ENCODE measurements at places on chromosomes 4 and X.

GRCh38 chr4:71189471-71189870 lies 149.3 kb upstream of the SLC4A4 start:
- DNase-seq, result no peak

- no peak for DNase-seq
These were observed 532.8 kb downstream of the RPA4 start for GRCh38 chrX:97416461-97416860.

GRCh38 chr4:56744030-56744429 lies 62.9 kb upstream of the HOPX start:
- no peak for DNase-seq

GRCh38 chr4:82124365-82124764 lies 249.4 kb downstream of the HNRNPD start:
- no peak for DNase-seq

- no peak for DNase-seq
These were observed 37.4 kb downstream of the CYTL1 start for GRCh38 chr4:4981827-4982226.

GRCh38 chr4:106851726-106852125 lies 184.4 kb downstream of the DKK2 start:
- DNase-seq, result no peak

- no peak for DNase-seq
These were observed 40.0 kb upstream of the ADRA2C start for GRCh38 chr4:3725936-3726870.

DNA sequence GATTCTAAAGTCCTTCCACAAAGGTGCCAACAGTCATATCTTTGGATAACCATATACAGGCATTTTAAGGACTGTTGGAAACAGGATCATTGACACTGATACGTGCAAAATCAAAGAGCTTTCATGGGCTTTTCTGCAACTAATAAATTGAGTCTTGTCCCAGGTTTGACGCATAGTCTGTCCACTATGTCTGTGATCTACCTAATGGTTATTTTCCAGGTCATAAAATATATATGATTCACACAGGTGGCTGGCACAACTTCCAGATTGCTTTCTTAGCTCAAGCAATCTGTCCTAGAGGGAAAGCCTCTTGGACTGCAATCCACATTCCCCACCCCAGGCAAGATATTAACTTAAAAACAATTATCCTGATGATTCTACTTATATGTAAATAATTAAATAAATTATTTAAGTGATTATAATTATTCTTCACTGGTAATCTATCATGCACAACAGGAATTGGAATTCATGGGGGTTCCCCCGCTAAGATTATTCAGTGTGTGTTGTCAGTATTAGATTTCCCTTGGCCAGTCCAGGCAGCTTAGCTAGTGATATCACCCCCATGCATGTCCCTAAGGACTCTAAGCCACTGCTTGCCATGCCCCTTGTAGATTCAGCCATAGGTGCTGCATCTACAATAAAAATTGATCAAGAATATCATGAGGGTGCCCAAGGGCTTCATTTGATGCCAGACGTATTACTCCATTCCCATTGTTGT lies 97.8 kb downstream of the TLL1 start:
- no peak for DNase-seq

DNA sequence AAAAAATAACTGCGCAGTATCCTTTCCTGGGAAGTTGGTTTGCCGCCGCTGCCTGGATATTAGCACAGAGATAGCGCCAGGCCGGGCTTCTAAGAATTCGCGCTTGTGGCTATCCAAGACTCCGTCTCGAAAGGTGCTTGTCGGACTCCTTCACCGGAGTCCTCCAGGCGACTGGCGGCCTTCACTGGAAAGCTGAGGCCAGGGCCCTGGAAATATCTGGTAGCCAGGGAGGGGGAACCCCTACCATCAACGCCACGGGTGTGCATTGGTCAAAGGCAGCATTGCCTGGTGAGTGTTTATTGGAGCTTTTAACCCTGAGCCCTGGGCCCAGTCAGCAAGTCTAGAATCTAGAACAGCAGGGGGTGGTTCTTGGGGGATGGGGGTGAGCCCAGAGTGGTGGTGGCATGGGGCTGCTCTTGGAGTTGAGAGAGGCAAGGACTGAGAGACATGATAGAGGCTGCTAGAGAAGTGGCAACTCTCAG lies 577 bp upstream of the PIM2 start:
- DNase-seq, result no peak

DNA sequence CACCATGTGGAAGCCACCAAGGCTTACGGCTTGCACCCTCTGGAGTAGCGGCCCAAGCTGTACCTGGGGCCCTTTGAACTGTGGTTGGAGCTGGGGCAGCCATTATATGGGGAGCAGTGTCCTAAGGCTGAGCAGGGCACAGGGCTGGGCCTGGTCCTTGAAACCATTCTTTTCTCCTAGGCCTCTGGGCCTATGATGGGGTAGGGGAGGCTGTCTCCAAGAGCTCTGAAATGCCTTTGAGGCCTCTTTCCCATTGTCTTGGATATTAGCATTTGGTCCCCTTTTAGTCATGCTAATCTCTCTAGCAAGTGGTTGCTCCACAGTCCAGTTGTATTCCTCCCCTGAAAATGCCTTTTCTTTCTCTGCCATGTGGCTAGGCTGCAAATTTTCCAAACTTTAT lies 96.4 kb upstream of the ARX start:
- no peak for DNase-seq

GRCh38 chrX:19862634-19863211 lies 24.7 kb downstream of the SH3KBP1 start:
- no peak for DNase-seq

DNA sequence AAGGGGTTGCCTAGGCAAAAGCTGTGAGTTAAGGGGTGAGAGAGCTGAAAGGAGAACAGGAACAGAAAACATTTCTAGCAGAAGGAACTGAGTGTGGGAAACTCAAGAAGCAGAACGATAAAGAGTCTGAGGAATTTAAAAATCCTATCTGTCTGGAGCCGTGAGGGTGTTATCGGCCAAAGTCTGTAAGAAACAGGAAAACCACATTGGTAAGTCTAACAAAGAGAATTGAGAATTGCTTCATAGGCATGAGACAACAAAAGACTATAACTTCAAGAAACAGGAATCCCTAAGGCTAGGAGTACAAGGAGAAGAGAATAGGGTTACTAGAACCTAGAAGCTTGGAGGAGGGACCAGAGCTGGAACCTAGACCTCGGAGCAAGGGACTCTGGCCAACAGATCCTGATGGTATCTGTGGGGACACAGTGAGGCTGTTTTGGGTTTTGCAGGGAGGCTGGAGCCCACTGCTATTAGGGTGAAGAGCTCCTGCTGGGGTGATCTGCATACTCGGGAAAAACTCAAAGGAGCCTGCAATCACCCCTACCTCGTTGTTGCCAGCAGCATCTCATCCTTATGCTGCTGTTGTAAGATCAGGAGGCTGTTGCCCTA lies 175.6 kb downstream of the FBXO8 start:
- DNase-seq, result no peak

DNA sequence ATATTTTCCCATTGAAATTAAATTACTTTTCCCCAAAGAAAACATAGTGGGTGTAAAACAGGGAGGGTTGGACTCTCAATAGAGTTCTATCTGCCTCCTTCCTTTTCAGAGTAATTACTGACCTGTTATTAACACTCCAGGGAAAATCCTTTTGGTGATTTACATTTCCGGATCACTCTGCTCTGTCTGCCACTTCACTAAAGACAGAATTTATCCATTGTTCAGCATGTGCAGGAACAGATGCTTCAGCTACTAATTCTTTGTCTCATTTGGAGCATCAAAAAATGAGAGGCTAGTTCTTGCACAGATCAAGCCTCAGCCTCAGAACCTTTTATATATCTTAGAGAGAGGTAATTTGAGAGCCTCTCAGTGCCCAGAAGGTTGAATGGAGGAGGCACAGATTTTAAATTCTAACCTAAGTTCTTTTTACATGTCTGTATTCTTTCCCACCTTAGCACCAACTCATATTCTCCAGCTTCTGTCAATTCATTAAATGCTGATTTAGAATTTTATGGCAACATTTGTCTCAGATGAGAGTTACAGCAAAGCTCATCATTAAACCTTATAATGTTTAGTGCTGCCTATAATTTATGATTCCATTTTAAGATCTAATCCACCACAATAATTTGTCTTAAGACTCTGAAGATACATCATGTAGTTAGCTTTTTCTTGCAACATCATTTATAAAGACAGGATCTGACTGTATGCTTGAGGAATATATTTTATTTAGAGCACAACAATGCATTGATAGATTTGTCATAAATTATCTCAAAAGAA lies 1494.4 kb downstream of the STIM2 start:
- no peak for DNase-seq

DNA sequence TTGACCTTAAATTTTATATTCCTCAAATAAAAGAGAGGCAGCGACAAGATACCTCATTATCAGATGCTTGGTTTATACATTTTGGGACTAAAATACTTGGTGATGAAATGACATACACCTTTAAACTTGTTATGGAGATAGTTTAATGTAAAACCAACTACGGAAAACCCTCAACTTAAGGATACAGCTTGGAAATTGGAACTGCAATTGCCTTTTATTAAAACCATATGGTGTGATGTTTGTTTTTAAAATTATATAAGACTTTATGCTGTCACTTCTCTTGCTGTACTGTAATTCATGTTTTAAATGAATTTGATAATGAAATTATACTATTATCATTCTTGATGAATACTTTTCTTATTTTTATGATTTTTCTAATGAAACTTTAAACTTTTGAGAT lies 25.9 kb downstream of the METTL14 start:
- DNase-seq, result no peak

GRCh38 chr4:154457471-154457870 lies 34.1 kb downstream of the DCHS2 start:
- DNase-seq, result no peak

DNA sequence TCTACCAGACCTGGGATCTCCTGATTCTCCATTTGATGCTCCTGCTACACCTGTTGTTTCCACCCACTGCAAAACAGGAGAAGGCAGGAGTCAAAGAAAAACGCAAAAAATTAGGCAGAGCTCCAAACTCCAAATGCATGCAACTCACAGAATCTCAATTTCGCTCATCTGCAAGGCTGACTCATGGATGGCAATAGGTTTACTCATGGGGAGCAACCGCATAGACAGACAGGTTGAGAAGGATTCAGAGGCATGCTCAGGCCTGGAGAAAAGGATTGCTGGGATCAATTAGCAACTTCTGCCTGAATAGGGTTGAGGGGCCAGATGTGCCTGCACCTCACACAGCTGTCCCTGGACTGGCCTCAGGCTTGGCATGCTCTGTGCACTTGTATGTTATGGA lies 231.0 kb downstream of the LDB2 start:
- no peak for DNase-seq

DNA sequence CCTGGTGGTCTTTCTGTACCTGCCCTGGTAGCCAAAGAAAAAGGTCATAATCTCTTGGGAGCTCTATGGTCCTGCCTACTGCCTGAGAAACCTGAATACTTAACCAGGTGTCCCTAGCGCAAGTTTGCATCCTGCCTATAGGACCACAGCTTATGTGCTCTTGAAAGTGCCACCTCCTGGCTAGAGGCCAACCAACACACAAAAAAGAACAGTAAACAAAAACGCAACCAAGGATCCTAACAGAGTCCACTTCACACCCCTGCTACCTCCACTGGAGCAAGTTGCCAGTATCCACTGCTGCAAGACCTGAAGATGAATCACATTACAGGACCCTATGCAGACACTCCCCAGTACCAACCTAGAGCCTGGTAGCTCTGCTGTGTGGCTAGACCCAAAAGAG lies 103.2 kb upstream of the PABPC5 start:
- DNase-seq, result no peak

- no peak for DNase-seq
These were observed 34.6 kb downstream of the PDLIM5 start for GRCh38 chr4:94486372-94486801.

DNA sequence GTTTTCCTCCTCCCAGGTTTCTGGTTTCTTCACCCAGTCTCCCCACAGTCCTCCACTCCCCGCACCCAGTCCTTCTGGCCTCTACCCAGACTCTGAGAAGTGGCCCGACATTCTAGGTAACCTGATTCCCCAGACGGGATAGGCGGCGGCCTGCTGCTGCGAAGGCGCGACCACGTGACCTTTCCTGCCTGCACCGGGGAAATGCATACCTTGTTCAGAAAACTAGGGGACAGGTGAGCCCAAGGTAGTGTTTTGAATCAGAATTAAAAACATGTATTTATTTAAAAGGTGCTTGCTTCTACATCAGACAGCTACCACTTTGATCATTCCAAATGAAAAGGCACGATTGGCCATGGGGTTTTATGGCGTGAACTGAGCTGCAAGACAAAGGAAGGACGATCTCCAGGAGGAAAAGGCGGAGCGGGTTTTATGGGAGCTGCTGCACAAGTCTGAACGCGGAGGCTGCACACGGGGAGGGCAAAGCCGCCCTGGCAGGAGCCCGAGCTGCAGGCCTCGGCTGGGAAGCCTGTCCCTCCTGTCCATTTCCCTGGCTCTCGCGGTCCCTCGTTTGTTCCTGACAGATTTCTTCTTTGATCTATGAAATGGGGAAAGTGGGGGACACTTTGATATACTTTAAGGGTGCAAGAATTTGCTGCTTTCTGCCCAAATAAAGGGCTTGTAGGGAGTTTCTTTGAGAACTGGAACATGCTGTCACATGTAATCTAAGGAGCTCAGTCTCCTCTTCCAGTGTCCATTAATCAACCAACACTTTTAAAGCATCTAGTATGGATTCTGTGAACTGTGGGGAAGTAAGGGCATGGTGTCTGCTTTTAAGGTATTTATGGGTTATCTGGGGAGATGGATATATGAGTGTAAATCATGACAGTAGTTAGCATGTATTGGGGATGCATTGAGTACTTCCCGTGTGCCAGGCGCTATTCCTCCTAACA lies 150.9 kb downstream of the SPRY1 start:
- DNase-seq, result no peak

- DNase-seq, result no peak
These were observed 4.3 kb upstream of the SHROOM3 start for GRCh38 chr4:76430519-76431388.

DNA sequence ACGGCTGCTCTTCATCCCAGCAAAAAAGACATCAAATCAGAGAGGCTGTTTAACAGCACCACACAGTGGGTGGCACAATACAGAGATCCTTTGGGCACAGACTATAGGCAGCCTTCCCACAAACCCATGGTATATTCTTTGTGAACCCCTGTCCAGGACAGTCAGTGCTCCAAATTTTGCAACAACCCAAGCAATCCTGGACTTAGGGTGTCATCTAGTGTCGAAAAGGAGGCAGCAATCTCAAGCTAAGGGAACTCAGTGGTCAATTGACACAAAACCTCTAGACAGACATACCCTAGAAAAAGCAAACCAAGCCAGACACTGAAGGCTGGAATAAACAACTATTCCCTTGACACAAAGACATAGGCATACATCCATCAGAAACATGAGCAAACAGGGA lies 137.4 kb downstream of the BMP15 start:
- no peak for DNase-seq

DNA sequence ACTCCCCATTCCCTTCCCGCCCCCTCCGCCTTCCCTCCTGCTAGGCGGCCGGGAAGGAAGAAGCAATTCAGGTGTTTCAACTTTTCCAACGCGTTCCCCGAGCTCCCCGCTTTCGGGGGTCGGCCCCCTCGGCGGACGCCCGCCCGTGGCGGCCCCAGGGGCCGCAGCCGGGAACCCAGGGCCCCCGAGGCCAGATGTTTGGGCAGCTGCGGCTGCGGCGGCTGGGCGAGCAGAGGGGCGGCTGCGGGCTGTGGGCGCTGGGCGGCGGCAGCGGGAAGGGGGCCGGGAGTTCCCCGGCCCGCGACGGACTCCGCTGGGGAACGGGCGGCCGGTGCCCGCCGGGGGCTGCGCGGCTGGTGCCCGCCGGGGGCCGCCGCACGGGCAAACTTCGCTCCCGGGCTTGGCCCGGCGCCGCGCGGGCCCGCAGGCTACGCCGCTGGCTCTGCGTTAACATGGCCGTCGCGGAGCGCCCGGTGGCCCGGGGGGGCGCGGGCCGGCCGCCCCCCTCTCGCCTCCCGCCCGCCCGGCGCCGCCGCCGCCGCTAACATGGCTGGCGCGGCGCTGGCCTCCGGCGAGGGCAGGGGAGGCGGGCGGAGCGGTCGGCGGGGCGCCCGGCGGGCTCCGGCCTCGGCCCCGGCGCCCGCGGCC lies 510 bp downstream of the HMGB3 start:
- DNase-seq, result no peak
